Naive thymus-derived CD4-positive, alpha-beta T cell (primary cell): ENCODE measurements at places on chromosomes 5 and 9. TPM values are rescaled to one million over a fixed set of nuclear protein-coding genes. Genes with fewer than 3 reads are reported as not detected.
A peak's percentile ranks its signal among the peaks of the same experiment; 100 is the strongest.

DNA sequence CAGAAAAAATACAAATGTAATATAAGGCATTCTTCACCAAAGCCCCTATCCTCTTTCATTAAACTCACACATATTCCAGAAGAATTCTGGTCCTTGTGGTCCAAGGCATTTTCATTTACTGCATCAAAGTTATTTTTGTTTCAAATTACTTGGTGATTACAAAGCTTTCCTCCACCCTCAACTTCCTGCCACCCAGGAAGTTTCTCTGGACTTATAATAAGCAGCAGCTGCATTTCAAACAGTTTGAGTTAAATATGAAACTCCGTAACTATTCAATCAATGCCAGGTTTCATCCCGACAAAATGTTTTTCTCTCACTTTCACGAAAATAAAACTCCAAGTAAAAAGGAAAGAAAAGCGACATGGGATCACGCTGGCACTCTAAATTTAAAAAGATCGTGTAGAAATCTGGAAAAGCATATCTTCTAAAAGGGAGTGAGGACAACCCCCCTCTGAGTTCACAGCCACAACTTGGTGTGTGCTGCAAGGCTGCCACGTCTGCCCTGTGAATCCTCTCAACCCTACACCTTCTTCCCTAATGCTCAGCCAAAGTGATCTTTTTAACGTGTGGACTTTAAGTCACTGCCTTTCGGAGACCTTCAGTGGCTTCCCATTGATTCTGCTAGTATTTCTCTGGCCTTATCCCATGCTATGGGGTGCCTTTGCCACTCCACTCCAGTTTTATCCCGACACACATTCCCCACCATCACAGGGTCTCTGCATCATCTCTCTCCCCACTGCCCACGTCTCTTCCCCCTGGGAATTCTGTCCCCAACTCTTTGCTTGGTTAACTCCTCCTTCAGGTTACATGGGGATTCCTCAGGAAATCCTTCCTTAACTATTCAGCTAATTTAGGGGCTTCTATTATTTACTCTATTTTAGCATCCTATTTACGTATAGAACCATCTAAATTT, 91.1 kb upstream of the CER1 start:
- no peak for DNase-seq

DNA sequence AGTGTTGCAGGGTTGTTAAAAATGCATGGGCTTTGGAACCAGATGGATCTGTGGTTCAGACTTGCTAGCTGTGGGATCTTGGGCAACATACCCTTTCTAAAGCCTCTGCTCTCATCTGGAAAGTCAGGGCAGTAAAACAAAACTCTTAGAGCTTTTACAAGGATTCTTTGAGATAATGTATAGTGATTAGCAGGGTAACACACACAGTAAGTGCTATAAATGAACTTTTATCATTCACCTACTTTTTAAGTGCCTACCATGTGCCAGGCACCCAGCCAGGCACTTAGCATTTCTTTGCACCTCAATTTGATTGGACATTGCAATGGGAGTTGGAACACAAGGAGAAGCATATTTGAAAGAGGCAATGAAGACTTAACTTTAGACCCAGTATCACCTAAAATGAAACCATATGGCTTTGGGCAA, 208.6 kb upstream of the PAPPA start:
- no peak for DNase-seq

GRCh38 chr5:86640998-86641397, 23.3 kb downstream of the COX7C start:
- no peak for DNase-seq

- DNase-seq, result no peak
Observed at GRCh38 chr5:151509231-151509630, 61.8 kb downstream of the SLC36A1 start.

GRCh38 chr5:1167728-1168709, 33.4 kb upstream of the SLC6A19 start:
- DNase-seq, result peak; percentile 71

DNA sequence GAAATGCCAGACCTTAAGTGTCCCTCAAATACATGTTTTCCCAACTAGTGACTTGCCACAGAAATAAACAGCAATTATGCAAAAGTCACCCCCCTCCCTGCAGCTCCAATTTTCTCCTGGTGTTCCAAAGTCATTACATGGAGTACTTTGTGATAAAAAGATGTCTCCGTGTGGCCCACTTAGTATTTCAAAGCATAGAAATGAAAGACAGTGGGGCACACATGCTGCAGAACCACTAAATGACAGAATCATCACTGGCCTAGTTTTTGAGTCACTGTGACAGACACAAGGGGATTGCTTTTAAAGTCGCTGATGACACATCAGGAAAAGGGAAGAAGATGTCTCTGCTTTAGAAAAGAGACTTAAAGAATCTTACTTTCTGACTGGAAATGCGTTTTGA, 323.4 kb downstream of the PSAT1 start:
- no peak for DNase-seq

- DNase-seq, result no peak
Observed at GRCh38 chr9:20569525-20569924, 52.8 kb downstream of the MLLT3 start.

DNA sequence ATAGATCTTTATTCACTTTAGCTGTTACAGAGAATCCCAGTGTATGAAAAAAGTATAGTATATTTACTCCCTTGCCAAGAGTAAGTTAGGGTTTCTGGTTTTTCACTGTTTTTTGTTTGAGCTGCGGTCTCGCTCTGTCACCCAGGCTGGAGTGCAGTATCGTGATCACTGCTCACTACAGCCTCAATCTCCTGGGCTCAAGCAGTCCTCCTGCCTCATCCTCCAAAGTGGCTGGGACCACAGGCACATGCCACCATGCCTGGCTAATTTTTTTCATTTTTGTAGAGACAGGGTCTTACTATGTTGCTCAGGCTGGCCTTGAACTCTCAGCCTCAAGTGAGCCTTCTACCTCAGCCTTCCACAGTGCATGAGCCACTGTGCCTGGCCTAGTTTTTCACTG, 3.0 kb downstream of the RAI14 start:
- DNase-seq, result no peak

DNA sequence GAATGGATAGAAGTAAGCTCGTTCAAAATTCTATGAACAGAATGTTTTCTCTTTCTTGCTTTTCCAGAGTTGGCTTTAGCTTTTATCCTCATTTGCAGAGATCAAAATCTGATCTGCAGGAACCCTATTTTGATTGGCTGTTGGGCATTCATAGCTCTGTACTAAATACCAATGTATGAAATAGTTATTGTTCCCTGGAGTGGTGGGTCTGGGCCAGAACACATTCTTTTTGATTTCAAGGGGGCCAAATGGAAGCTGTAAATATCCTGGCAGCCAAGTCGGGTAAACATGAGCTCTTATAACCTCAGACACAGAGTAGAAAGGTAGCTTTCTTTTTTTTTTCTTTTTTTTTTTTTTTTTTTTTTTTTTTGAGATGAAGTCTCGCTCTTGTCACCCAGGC, 241.5 kb downstream of the PDZD2 start:
- DNase-seq, result no peak

- DNase-seq, result no peak
Observed at GRCh38 chr9:113507256-113507655, 43.7 kb downstream of the RGS3 start.

DNA sequence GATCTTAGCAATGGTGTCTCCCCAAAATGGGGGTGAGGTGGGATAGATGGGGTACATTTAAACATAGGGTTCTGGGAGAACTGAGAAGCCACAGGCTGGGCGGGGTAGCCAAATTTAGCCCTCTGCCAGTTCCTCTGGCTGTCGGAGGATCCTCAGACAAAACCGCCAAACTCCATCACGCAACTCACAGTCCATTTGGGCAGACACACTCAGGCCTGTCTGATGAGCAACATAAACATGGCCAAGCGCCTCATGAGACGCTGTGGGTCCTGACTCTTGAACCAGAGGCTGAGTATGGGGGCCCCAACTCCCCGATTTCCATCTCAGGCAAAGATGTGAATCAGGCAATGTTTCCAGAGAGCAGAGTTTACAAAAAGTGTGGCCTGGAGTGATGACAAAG, 162.3 kb downstream of the FGF18 start:
- DNase-seq, result no peak

DNA sequence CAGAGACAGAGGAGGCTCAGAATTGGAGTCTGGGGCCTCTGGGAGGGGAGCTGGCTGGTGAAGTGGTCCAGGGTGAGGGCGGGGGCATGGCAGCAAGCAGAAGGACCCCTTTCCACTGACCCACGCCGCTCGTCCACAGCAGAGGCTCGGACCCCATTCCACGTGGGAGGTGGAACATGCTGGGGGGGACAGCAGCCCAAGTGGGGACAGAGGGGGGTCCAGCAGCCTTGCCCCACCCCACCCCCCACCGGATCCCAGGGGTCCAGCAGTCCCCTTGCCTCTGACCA, 25.4 kb upstream of the NKD2 start:
- no peak for DNase-seq

DNA sequence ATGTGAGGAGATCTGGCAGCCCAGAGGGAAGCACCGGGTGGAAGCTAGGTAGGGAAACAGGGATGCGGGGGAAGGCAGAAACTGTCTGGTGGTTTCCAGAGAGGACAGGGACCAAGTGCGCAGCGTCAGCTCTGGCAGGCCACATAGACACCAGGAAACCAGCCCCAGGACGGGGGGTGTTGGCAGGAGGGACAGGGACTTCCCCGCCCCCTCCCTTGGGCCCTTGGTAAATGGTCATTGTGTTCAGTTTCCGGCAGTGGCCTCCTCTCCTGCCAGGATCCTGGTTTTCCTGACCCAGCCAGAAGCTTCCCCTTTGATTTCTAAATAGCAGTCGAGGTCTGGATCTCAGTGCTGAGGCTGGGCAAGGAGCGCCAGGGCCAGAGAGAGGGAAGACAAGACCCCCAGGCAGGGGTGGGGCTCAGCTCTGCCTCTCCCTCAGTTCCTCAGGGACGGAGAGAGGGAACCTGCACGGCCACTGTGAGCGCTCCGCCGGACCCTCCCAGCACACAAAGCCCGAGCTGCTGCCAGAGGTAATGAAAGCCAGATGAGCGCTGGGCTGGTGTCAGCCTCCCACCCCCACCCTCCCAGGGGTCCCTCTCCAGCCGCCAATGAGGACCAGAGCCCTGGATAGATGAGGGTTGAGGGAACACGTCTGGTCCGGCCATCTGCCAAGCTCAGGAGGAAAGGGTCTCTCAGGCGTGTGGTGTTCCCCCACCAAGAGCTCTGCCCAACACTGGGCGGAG, 1.8 kb downstream of the RALGDS start:
- no peak for DNase-seq

Gene TOMM5
- 86.8 and 87.1 TPM in 2 replicates for total RNA-seq

Gene OTP
- total RNA-seq, result not detected

Gene LCN12
- 2.6 TPM for total RNA-seq

Gene IFNA21
- not detected for total RNA-seq

Gene DIPK1B
- 1.6 TPM for total RNA-seq

Gene NR2F1-AS1
- not detected for total RNA-seq

Gene IFNB1
- total RNA-seq, result not detected
